ENCODE measurements at places on chromosomes 7 and 10.

DNA sequence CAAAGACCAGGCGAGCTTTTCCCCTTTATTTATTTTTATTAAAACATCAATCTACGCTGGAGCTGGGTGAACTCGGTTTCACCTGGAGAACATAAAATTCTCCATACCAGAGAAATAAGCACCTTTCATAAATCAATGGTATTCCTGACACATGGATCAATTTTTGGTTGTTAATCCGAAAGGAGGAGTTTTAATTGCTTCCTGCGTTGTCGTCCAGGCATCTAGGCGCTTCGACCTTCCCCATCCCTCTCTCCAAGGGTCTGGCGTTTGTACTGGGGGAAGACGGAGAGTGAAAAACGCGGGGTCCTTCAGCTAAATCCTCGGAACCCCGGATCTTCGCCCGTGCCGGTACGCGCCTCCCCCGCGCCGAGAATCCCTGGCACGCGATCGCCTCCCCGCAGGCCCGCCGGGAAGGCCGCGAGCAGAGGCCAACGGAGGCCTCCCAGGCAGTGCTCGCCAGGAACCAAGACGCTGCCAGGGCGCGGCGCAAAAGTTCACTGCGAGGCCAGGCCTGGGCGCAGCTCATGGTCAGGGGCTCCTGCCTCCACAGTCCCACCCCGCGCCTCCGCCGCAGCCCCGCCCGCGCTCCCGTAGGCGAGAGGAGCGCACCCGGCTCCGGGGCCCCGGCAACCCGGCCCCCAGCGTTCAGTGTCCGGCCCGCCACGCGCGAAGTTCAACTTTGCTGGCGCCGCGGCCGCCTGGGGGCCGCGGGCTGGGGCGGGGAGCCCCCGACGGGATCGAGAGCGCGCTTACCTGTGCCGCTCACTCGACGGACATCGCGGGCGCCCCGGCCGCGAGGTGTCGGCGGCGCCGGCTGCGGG is 8.3 kb upstream of the EBF3 start:
- DNase-seq, result no peak

DNA sequence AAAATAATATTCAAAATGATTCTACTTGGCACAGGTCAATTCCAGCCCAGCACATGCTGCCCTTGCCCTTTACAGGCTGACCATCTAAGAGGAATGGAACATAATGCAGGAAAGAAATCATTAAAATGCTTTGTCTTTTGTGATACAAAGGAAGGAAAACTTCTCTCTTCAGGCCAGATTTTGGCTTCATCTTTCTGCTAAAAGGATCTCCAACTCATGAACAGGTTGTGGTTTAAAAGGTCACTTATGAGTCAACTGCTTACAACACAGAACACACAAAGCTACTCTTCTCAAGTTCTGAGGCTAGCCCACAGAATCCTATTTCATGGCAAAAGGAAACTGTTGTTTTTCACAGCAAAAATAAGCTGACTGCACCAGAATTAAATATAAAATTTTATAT is 197.1 kb downstream of the DOCK4 start:
- DNase-seq, result no peak

GRCh38 chr10:49290607-49291006 is 8.4 kb upstream of the C10orf71 start:
- DNase-seq, result no peak

- DNase-seq, result no peak
These were observed 873.9 kb downstream of the GRID1 start for GRCh38 chr10:85492684-85493083.

DNA sequence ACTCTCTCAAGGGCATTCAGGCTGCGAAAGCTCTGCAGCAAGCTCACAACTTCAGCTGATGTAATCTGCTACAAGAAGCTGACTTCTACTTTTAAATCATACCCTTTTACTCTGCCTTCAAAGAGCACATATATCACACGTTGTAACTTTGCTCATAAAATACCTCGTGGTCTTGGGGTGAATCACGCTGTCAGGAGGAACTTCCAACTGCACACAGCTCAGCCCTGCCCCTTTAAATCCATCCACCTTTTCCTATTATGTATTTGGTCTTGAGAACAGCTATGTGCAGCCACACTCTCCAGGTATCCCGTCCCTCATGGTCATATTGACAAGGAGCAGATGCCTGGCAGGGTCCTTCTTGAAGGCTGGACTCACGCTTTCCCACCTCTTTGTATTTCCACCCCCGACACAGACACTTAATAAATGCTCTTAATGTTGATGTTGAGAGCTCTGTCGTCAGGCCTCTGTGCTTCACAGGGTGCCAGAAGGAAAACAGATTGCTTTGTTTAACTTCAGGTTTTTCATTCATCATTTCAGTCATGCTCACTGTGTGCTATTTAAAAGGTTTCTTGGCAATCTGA is 47.6 kb downstream of the ICA1 start:
- no peak for DNase-seq

DNA sequence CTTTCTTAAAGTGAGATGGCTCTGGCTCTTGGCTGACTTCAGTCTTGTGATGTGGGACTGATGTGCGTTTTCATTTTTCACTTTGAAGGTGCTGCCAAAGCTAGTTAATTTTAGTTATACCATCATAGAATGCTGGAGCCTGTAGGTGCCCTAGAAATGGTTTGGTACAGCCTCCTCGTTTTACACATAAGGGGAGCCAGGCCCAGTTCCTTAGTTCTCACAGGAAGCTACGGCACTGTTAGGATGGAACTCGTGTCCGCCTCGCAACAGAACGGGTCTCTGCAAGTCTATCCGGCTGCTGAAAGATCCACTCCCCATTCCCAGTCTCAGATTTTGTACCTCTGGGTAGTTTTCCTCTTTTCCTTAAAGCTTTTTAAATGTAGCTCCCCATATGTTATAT is 173.2 kb upstream of the PRPS1L1 start:
- no peak for DNase-seq

DNA sequence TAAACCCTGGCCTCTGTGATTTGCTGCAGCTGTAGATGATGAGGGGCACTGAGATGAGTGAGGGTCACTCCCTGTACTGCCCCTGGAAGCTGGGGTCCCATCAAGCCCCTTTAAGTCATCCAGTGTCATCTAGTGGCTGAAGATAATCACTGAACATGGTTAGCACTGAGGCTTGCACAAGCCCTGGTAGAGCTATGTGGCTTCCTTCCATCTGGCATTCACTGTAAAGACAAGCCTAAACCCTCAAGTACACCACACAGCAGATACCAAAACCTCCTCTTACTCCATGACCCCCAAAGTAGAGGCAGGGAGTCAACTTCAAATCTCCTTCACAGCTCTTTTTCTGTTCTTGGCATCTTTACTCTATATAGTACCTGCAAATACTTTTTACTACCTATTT is 72.7 kb upstream of the MRLN start:
- no peak for DNase-seq

DNA sequence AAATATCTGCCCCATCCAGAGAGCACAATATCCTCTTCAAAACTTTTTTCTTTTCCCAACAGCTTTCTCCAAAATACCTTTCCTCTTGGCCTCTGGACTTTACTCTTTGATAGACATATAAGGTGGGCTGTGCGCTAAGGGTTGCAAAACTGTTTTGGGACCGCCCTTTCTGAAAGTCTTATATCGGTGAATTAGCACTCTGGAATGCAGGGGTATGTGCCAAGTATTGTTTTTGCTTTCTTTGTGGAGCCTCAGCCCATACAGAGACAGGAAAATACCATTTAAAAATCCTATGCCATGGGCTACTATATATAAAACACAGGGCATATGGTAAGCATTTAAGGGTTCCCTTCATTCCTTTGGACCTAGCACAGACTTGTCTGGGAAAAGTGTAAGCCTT is 37.7 kb downstream of the PPP1R17 start:
- DNase-seq, result no peak

- DNase-seq, result no peak
These were observed 6.4 kb downstream of the OR2F1 start for GRCh38 chr7:143960813-143961610.
